GM04503 (cell line): ENCODE measurements at places on chromosomes 3 and 15.

- DNase-seq, result no peak
Measured at GRCh38 chr15:53165988-53166683, 376.0 kb upstream of the ONECUT1 start.

- DNase-seq, result no peak
Measured at GRCh38 chr3:127096256-127097071, 96.5 kb upstream of the PRR23E start.

DNA sequence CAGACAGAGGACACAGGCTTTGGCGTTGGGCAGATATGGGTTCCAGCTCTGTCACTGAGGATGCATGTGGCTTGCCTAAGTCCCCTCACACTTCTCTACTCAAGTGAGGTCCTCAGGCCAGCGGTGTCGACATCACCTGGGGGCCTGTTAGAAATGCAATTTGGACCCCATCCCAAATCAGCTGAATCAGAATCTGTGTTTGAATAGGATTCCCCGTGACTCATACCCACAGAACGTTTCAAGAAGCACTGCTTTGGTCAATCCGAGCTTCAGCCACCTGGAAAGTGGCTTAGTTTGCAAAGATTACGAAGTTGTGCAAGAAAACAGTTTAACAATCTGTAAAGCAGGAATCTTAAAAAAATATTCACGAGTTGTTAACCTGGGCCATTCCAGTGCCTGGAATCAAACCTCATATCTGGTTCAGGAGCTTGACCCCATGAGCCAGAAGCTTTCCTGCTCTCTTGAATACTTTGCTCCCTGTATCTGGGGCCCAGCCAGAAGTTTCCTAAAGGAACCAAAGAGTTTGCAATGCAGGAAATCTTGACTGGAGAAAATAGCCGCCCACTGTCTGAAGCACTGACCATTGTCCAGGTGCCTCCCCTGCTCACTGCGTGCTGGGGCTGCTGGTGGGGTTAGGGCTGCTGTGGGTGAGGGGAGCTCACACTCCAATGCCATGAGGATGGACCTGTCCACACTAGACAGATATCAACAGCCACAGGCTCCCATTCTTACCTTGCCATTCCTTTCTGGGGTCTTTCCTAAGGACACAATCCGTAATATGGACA is 208.5 kb upstream of the LINGO1 start:
- DNase-seq, result peak; percentile 32

GRCh38 chr15:40217166-40217824 is 21.6 kb upstream of the PAK6 start:
- peak; percentile 16 for DNase-seq

DNA sequence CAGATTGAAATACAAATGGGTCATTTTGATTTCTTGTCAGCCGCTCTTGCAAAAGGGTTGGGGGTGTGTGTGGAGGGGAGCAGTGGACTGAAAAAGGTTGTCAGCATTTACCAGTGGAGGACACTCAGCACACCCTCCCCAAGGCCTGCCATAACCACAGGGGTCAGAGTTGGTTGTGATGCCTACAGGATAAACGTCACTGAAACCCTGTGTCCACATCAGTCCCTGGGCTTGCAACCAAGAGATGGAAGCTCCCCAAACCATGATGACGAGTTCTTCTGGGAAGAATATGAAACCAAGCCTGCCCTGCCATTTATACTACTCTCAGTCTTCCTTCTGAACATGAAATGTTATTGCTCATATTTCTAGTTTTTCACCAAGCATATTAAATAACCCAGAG is 54.0 kb upstream of the UMPS start:
- DNase-seq, result peak; percentile 25

DNA sequence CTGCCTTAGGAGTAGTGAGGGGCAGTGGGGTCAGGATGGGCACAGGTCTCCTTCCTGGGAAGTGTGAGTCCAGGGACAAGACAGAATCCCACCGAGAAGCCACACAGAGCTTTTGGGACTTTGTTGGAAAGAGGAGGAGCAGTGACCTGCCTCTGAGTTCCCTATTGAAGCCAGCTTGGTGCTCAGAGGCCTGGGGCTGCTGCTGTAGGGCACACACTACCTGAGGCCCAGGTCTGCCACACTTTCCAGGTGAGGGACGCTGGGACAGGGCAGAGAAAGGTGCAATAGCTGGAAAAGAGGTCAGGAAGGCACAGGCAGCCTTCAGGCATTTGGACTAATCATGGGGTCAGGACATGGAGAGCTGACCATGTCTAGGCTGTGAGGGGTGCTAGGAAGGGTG is 67.7 kb downstream of the SCN5A start:
- no peak for DNase-seq

DNA sequence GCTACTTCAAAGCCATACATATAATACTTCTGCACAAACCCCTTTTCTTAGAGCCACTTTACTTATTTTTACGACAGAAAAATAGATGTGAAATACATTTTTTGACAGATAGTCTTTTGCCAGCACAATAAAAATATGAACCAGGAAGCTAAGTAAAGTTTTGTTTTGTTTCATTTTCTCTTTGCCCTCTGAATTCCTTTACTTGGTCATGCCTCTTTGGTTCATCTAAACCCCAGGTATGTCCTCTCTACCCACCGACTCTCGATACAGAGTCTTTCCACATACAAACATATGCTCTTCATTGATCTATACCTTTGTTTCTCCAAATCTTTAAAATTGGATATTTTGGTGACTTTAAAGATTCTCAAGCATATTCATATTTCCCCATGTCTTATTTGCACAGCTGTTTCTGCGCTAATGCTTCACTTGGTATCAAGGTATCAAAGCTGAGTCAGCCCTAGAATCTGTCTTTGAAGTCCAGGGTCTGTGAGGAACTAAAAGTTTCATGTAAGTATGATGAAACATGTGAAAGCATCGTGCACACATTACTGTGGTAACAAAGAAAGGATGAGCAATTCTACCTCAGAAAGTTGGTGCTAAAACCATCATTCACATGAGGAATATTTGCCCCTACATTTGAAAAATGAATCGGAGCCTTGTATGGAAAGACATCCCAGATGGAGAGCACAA is 845.4 kb downstream of the NAALADL2 start:
- DNase-seq, result no peak

- no peak for DNase-seq
Measured at GRCh38 chr3:149784064-149784704, 8.2 kb downstream of the ANKUB1 start.

DNA sequence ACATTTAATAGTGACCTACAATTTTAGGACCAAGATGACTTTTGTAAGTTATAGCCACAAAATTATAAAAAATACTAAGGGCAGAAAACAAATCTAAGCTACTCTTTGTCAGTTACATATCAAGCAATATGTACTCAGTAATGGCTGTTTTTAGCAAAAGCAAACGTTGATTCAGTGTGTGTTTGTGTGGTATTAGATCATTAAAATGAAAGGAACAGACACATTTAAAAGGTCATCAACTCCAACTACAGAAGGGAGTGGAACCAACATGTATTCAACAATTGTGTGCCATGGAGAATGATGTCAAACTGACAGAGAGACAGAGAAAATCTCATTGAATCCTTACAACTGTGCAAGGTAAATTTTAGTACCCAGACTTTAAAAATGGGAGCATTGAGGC is 268.8 kb upstream of the STT3B start:
- DNase-seq, result no peak

DNA sequence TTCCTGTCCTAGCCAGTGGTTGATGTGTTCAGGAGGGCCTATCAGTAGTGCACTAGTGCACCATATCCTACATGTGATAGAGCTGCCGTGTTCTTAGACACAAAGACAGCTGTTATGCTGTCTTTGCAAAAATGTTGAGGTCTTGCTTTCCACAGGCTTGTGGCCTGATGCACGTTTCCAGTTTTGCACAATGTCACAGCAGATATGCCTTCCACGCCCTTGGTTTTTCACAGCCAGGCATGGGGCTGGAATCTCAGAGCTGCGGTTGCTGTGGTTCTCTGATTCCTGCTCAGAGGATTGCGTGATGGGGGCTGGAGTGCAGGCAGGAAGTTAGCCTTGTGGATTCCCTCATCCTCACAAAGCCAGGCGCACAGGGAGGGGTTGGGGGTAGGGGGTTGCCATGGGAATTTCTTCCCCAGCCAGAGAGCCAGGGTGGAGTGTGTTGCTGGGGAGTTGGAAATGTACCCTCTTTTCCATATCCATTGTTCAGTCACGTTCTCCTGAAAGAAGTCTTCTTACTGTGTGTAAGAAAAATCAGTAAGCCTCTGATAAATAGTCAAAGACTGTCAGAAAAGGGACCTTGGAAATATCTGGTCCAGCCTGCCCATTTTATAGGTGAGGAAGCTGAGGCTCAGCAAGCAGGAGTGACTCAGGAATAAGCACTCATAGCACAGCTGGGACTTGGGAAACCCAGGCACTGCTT is 79.4 kb downstream of the SMAD3 start:
- peak; percentile 79 for DNase-seq
